ENCODE measurements at places on chromosomes 5 and 9.

- DNase-seq = no peak
Observed at GRCh38 chr5:134835623-134836022, 10.1 kb upstream of the C5orf24 start.

DNA sequence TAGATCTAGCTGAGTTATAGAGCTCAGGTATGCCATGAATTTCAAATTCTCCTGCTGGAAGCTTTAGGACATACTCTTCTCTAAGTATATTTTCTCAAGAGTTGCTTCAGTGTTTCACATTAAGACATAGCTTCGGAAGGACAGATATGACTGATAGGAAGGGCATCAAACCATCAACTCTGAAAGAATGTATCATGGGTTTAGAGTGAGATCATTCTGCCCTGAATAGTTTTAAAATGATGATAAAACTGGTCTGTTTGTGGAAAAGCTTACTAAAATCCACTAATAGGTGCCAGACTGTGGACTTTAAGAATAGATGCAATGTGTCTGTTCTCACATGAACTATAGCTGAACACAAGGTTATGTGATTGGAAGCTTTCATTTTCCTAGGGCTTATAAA lies 8.4 kb downstream of the SPEF2 start:
- DNase-seq = no peak

- no peak for DNase-seq
Observed at GRCh38 chr5:154840435-154841272, 9.7 kb downstream of the FAXDC2 start.

- DNase-seq = no peak
Observed at GRCh38 chr5:95048628-95049027, 236.3 kb downstream of the MCTP1 start.

- no peak for DNase-seq
Observed at GRCh38 chr9:135320331-135320730, 159.3 kb upstream of the PPP1R26 start.

All from stimulated activated CD4-positive, alpha-beta T cell treated with anti-CD3 and anti-CD28 coated beads, Interleukin-4, amount 100 ng/mL, for 48 hours (primary cell).